ENCODE measurements at places on chromosomes 16 and 17.

DNA sequence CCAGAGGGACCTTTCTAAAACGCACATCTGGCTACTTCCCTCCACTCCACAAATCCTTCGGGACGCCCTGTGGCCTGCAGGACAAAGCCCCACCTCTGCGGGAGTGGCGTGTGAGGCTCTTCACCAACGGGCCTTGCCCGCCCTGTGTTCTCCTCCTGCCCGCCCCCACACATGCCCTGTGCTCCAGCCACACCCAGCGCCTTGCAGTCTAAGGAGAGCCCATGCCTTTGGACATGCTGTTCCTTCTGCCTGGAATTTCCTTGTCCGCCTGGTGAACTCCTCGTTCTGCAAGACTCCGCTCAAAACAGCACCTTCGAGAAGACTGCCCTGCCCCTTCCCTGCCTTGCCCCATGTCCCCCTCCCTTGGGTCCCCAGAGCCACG, 7.4 kb downstream of the ELOB start:
- no peak for DNase-seq

GRCh38 chr17:33674685-33675084, 381.6 kb upstream of the ASIC2 start:
- DNase-seq, result no peak

- no peak for DNase-seq
Measured at GRCh38 chr17:73318836-73319235, 7.0 kb upstream of the CDC42EP4 start.

DNA sequence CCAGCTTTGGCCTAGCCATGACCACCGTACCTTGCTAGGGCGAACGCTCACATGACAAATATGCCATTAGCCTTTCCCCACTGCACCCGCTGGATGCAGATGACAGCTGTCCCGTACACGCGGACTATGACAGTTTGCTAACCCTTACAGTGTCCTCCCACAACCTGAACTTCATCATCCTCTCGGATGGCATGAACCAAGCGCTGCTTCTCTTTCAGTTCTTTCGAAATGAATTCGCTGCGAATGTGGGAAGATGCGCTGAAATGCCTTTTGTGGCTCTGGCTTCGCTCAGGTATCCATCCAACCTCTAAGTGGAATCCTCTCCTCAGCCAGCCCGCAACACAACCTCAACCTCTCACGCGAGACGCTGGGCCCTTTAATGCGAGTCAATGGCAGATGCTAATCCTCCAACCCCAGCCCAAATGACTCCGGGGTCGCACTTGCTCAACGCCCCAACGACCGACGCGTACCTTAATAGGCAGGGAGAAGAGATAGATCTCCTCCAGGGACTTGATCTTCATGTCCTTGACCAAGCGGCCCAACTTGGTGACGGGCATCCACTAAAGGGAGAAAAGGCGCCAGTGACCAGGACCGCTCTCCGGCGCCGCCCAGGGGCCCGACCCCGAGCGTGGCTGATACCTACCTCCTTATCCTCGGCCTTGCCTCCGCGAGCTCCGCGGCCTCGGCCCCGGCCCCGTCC, 670 bp downstream of the RPS2 start:
- DNase-seq, result no peak

- no peak for DNase-seq
Measured at GRCh38 chr16:57062329-57062728, 30.1 kb upstream of the CPNE2 start.

GRCh38 chr16:53805113-53805512, 101.2 kb downstream of the FTO start:
- DNase-seq, result no peak

- no peak for DNase-seq
Measured at GRCh38 chr17:66714046-66715023, 120.6 kb upstream of the CACNG5 start.

DNA sequence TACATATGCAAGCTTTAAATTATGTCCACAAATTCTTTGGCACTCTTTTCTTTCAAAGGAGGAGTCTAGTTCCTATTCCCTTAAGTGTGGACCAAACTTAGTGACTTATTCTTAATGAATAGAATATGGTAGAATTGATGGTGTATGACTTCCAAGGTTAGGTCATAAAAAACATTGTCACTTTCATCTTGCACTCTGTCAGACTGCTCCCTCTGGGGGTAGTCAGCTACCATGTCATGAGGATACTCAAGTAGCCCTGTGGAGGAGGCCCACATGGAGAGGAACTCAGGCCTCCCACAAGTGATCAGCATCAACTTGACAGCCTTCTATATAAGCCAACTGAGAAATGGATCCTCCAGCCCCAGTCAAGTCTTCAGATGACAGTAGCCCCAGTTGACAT, 58.0 kb upstream of the SCNN1B start:
- no peak for DNase-seq

DNA sequence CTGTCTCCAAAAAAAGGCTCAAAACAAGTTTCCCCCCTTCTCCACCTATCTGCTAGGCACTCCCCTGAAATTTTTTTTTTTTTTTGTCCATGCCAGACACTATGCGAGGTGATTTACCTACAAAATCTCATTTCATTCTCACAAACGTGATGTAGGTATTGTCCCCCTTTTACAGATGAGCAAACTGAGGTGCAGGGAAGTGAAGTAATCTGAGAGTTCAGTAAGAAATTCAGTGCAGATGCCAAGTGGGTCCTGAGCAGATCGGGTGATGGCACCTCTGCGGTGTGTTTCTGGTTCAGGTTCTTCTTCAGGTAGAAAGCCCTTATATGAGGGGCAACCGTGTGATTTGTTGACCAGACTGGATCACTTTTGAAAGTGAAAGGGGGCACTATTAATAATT, 9.7 kb downstream of the TBKBP1 start:
- no peak for DNase-seq

DNA sequence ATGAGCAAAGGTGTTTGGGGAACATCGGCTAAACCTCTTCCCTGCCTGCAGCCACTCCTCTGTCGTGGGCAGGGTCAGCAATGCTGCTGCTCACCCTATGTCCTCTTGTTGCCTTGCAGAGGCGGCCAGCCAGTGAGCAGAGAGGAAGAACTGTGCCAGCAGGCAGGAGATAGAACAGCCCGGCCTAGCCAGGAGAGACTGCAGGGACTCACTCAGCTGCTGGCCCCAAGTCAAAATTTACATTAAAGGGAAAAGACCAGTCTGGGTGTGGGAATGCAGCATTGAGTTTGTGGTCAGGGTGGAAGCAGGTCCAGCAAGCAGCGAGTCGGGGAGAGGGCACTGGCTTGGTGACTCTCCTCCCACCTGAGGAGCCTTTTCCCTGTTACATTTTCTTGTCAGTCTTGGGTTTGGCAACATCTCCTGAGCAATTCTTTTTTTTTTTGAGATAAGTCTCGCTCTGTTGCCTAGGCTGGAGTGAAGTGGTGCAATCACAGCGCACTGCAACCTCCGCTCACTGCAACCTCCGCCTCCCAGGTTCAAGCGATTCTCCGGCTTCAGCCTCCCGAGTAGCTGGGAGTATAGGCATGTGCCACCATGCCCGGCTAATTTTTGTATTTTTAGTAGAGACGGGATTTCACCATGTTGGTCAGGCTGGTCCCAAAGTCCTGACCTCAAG, 22.7 kb downstream of the LIG3 start:
- DNase-seq, result no peak

GRCh38 chr17:38844261-38844757, 9.2 kb downstream of the RPL23 start:
- no peak for DNase-seq

DNA sequence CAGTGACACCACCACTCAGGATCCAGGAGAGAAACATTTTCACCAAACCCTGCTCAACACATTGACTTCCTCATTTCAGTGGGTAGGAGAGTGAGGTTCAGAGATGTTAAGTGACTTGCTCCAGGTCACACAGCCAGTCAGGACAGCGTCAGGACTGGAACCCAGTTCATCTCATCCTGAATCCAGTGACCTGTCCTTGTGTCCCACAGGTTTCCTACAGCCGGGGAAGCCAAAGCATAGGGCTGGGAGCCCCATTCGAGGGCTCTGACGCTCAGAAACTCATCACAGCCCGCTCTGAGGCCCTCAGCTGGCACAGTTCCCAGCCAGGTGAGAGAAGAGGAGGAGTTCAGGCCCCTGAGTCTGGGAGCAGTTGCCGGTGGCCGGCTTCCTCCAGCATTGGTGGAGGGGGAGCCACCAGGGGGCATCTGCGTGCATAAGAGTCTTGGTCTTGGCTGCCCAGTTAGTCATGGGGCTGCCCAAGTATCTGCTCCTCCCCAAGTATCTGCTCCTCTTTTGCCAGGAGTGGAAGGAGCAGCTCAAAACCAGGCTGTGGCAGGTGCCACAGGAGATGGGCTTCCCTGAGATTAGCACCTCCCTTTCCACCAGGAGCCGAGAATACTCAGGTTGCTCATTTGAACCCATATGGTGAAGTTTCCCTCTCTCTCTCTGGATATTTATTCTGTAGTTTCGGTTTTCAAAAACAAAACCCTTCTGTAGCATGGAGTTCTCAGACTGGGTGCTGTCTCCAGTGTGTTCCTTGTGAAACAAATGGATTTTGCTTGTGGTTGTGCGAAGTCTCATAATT, 56.0 kb downstream of the TNFRSF13B start:
- DNase-seq, result no peak

- no peak for DNase-seq
Measured at GRCh38 chr16:28923652-28924398, 1.2 kb downstream of the RABEP2 start.
